ENCODE measurements at places on chromosomes 2 and 18. TPM values are rescaled to one million over a fixed set of nuclear protein-coding genes. Genes with fewer than 3 reads are reported as not detected.

Gene YPEL5
- 145 TPM for total RNA-seq

Gene TUBA3E
- not detected for total RNA-seq

Gene IL1RL2
- not detected for total RNA-seq

Gene TRPM8
- total RNA-seq, result 17.3 TPM

Gene DTNA
- total RNA-seq, result 82.8 TPM

Gene GLI2
- total RNA-seq, result 2.2 TPM

Gene ABCB11
- 7.9 TPM for total RNA-seq

Gene SESTD1
- total RNA-seq, result 34.2 TPM

Gene GPR45
- not detected for total RNA-seq

Gene TUBB8B
- not detected for total RNA-seq

Gene ACADL
- total RNA-seq, result 6.0 TPM

Gene CACNB4
- 40.2 TPM for total RNA-seq

Gene HSPE1
- total RNA-seq, result 78.2 TPM
